Lower lobe of right lung (tissue), 2 donors: ENCODE measurements at places on chromosomes 4 and X.

DNA sequence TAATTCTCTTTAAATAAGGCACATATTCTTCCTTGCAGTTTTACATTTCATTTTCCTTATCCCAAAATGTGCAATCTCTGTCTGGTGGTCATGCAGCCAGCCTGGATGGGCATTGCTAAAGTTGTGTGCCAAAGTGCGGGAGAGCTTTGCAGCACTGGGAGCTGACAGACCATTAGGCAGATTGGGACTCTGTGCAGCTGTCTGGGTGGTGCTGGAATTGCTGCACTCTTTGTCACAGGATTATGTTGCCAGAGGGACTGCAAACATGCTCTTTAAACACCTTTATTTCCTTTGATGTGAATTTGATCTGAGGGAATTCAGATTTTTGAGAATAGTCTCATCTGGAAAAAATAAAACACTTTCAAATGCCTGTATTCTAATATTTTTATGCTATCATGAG, 956.2 kb upstream of the DIAPH2 start:
- DNase-seq = no peak

- no peak for DNase-seq
Observed at GRCh38 chr4:95959182-95959581, 119.3 kb downstream of the PDHA2 start.

DNA sequence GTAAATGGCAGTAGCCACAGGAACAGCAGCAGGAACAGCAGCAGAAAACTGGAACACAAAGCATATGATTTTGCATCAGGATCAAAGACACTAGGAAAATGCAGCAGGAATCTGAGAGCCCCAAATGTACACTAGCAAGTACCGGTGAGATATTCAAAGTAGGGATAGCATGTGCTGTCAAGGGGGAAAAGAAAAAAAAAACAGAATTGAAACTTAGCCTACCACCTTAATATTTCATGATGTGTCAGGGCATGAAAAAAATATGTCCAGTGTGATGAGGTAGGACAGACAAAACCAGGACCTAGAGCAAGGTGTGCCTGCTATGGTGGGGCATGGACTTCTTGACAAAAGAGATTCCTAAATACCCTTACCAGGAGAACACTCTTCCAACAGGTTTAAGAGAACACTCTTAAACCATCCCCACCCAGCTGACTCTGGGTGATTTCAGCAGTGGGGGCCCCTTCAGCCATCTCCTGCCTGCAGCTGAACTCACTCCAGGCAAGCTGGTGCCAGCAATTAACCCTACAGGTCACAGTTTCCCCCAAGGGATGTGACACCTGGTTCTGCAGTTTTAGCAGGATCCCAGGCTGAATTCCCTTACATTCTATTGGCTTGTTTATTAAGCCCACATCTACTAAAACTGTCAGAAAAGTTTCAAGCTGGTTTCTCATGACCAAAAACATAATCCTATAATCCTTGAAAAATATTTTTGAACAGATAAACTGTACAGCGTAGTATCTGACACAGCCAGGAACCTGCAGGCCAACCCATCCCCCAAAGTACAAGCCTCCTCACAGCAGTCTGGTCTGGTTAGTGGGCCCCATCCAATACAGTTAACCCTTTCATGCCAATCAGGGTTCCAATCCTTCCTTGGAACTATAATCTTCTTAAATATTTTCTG, 62.9 kb upstream of the FMR1 start:
- no peak for DNase-seq

GRCh38 chrX:44223150-44223549, 120.3 kb downstream of the EFHC2 start:
- DNase-seq = no peak

GRCh38 chrX:24647257-24648058, at the start of gene PCYT1B:
PCYT1B (minus strand) TSS chrX:24647347; CDS start chrX:24647105, 242 bp downstream.
- DNase-seq = peak; percentile 64

- no peak for DNase-seq
Observed at GRCh38 chr4:64727960-64728359, 318.7 kb upstream of the TECRL start.

DNA sequence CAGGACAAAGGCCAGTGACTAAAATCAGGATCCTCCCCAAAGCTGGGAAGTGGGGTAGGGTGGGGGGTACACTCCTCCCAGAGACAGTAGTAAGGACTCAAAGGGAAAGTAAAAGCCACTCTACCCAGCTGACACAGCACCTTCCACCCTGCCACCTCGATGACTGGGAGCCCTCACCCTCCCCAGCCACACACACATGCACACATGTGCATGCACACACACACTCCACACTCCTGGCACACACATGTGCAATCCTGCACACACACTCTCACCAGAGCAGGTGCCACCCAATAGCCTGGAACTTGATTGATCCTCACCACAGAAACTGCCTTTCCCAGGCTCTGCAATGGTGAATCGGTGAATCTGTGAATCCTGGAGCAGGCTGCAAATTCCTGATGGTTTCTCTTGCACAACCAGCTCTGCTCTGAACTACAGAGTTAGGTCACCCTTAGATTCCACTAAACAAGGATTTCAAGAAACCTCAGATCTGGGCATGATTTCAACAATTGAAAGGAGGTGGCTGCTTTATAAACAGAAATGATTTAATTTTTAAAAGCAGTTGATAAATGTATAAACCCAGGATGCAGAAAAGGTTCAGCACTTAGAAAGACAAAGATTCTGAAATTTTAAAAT, 21.5 kb downstream of the AMOT start:
- no peak for DNase-seq

DNA sequence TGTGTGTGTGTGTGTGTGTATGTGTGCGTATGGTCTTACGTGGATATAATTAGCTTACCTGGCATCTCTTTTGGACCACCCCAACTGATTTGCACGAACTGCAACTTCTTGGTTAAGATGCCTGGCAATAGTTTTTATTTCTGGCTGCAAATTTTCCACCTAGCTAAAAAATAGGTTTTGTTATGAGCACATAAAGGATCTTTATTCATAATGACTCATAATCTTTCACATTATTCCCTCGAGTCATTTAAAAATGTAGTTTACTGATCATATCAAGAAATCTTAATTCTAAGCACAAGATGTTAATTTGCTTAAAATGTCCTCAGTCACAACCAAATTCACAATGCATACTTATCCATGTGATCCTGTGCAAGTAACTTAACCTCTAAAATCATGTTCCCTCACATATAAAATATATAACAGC, 1.5 kb downstream of the COX18 start:
- DNase-seq = no peak

GRCh38 chr4:21699446-21699845, 249.1 kb downstream of the KCNIP4 start:
- no peak for DNase-seq

GRCh38 chr4:182085051-182085480, 158.1 kb upstream of the TENM3 start:
- no peak for DNase-seq

DNA sequence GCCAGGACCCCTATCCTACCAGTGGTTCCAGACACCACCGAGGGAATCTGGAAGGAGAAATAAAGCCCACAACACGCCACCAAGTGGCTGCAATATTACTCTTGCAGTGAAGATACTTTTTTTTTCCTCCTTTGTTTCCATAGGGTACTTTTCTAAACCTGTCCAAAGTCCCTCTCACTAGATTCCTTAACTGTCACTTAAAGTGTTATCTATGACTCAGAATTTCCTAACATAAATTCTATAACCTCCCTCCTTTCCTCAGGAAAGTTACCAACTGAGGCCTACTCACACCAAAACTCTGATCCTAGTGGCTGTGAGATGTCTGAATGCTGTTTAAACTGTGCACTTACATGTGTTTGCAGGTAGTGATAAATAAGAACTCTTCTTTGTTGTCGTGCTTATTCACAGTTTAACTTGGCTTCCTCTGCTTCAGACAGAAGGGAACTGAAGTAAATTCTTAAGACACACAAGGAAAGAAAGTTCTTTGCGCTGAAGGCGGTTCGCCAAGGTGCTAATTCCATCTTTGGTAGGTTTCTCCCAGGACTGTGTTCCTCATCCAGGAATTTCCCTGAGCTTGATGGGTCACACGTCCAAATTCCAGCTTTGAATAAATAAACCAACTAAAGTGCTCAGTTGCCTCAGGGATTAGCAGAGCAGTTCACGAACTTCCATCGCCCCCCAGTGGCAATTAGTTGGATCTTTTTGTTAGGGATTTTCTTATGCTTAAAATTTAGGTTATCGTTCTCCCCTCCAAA, 10.7 kb upstream of the HCCS start:
- DNase-seq = no peak

DNA sequence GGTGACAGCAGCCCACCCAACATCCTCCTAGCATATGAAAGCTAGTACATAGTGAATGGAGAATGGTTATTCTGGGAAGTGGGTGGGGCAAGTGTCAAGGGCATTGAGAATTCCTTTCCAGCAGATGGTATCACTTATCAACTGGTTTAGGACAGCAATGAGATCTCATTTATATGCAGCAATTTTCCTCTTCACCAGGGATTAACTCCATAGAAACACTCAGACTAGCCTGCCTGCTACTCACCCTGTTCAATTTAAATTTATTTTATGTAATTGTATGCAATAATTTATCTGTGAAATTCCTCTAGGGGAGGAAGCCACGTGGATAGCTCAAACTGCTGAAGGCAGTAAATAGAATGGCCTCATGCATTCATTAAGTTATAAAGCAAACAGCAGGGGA, 101.6 kb upstream of the MID1IP1 start:
- DNase-seq = no peak

DNA sequence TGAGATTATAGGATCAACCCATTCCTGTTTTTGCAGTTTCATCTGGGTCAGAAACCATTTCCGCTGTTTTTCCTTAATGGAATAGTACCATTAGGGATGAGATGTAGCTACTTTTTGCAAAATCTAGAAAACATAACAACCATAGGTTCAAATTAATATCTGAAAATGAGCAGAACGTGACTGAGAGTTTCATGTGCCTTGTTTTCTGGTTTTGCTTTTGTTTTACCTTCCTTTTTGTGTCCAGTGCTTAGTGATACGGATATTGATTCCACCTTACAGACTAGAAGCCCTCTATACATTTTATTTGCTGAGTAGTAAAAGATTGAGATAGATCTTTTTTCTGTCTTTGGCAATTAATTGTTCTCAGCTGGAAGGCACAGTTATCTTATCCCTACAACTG, 46.5 kb downstream of the SNX25 start:
- DNase-seq = no peak

GRCh38 chr4:52752936-52753335, 1.7 kb upstream of the ERVMER34-1 start:
- no peak for DNase-seq

GRCh38 chr4:153018684-153019083, 82.6 kb downstream of the FHDC1 start:
- DNase-seq = no peak

DNA sequence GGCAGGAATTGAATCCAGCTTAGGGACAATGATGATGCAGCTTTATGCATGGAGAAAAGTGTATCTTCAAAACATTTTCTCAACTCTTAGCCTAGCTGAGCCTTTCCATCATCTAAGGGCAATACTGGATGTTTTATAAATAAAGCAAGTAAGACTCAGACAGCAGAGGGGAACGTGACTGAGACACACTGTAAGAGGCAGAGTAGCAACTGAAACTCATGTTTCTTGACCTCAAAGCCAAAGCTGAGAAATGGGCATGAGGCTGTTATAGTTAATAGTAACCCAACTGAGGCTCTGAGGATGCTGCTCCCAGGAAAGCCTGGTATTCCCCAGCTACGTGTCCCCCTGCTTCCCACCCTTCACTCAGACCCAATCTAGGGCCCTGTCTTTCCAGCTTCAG, 44.6 kb downstream of the ARHGEF9 start:
- DNase-seq = no peak

DNA sequence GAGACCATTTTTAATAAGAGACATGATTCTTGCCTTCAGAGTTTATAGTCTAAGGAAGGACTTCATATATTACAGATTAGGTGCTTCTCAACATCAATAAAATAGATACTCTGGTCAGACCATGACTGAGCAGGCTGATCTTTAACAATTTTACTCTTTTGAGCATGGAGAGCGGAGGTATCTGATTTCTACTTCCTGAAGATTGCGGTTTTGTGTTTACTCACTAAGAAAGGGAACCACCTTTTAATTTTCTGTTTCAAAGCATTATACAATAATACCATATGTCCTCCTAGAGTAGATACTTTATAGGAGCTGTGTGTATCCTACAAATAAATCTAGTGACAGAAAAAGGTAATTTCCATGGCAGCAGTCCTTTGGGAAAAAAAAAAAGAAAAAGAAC, 12.5 kb downstream of the MORC4 start:
- no peak for DNase-seq

DNA sequence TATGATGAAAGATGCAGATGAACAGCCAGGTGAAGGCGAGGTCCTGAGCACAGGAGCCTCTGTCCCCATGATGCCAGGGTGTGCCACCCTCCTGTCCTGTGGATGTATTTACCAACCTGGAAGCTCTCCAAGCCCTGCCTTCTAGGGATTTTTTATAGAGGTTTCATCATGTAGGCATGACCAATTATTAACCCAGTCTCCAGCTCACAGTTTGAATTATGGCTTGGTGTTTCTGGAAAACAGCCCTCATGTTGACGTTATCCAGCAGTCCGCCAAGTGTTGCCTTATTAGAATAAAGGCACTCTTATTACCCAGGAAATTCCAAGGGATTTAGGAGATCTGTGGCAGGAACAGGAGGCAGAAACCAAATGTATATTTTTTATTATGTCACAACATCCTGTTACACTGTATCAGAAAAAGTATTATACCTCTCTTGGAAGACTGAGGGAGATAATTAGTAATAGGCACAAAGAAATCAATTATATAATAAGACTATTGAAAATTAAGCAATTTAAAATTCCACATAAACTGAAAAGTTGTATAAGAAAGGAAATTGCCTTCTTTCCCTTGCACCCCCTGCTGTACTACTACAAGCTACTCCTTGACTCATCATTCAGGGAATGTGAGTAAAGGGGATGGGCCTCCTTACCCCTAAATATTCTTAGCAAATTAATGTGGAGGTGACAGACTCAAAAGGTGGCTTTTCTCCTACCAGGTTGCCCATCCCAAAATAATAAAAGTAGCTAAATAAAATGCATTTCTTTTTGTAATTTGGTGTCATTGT, 129.6 kb downstream of the ZNF330 start:
- no peak for DNase-seq
